ENCODE measurements at places on chromosomes 3 and 15. TPM values are rescaled to one million over a fixed set of nuclear protein-coding genes. Genes with fewer than 3 reads are reported as not detected.

- DNase-seq: no peak
Observed at GRCh38 chr15:83733691-83734090, 79.8 kb downstream of the ADAMTSL3 start.

- DNase-seq: no peak
Observed at GRCh38 chr15:29138260-29138659, 131.4 kb downstream of the NSMCE3 start.

Gene SELENOS
- 101 TPM for polyA plus RNA-seq

GRCh38 chr3:169542331-169542751, 121.2 kb downstream of the MECOM start:
- peak; percentile 81 for DNase-seq

Gene CLDN18
- polyA plus RNA-seq: not detected

GRCh38 chr3:59920822-59921221, 871.0 kb upstream of the CFAP20DC start:
- no peak for DNase-seq

DNA sequence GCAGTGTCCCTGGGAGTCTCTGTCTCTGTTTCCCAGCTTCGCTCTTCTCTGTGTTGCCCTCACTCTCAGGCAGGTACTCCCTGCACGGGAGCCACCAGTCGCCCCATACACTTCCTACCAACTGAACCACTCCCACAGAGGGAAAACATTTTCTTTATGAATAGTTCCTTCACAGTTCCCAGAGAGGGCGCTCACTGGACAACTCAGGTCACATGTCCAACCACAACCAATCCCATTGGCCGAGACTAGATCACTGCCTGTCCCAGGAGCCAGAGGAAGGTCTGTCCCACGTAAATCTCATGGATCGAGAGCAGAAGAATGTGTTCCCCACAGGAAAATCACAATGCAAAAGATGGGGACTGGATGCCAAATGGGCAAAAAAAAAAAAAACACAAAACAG, 26.1 kb downstream of the GRK7 start:
- no peak for DNase-seq

DNA sequence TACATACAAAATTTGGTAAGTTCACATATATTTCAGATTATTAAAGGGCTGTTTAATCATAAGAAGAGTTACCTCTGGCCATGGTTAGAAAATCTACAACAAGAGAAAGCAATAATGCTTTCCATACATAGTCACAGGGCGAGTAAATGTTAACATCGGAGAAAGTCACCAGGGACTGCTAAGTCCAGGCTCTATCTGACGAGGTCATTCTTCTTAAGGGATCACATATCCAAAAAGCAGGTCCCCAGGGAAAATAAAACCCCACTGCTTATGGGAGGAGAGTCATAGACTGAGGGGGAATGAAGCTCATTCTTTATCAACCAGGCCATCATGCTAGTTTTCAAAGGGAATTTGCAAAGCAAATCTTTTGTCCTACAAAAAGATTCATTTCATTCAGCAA, 3.1 kb downstream of the PCYT1A start:
- no peak for DNase-seq

DNA sequence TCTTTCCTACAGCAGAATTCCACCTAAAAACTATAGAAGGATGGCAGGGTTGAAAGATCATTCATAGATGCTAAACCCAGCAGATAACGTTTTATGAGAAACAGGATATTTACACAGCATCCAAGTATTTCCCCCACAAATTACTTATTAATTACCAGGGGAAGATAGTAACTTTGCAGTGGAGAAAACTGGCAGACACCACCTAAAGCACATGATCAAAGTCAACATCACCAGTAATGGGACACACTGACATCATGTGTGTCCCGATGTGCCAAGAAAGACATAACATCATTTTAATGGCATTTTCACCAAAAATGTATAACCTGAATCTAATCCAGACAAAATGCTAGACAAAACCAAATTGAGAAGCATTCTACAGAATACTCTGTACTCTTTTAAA, 220.4 kb upstream of the THBS1 start:
- DNase-seq: peak; percentile 78

Gene MUC20
- polyA plus RNA-seq: 0.18 TPM

Gene ERICH6
- polyA plus RNA-seq: not detected

DNA sequence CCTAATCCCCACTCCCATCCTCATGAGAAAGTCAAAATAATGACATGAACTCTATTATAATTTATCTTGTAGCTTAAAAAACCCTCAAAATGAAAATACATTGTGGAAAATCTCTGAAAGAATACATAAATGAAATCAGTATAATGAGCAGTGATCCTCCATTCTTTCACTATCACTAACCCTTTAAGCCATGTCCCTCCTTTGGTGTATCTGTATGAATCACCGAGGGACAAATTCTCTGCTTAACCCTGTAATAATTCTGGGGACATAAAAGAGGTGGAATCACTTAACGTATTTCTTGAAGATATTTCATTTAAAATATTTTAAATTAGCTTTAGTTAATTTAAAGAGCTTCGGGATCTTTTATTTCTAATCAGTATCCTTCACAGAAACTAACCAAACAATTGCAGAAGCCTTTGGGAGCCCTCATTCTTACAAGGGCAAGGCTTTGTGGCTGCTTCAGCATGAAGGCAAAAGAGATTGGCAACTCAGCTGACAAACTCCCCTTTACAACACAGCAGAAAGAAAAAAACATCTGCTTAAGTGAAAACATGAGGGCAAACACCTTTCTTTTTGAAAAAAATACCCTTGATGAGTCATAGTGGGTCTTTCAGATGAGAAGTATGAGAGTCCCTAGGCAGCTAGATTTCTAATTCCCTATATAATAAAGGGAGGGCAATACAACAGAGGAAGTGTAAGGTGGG, 44.0 kb upstream of the ALCAM start:
- DNase-seq: no peak

- DNase-seq: no peak
Observed at GRCh38 chr3:118671192-118671591, 363.5 kb downstream of the IGSF11 start.

DNA sequence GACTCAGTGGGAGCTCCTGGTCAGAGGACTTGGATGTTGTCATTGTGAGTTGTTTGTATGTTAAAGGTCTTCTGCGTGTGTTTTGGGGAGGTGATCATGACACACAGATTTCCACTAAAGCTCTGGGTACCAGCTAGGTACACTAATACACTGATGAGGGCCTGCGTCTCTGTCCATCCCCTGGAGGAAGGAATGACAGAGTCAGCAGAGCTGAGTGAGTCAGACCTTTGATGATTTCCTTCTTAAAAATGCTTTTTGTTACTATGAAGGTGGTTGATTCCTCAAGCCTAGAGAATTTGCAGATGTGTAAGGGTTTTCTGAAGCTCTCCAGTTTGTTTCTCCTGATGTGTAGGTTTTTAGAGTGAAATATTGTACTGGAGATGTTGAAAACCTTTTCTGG, 424.1 kb upstream of the TPM1 start:
- no peak for DNase-seq

- no peak for DNase-seq
Observed at GRCh38 chr3:164302622-164303021, 775.7 kb downstream of the SI start.

Gene ARGFX
- polyA plus RNA-seq: not detected

Data from endothelial cell of umbilical vein (primary cell).